ENCODE measurements at places on chromosomes 6 and 20. TPM values are rescaled to one million over a fixed set of nuclear protein-coding genes. Genes with fewer than 3 reads are reported as not detected.

GRCh38 chr6:51265426-51265825 lies 446.8 kb downstream of the TFAP2B start:
- no peak for DNase-seq

Gene JARID2
- polyA plus RNA-seq: 17.7 TPM

Gene FAM83C
- polyA plus RNA-seq: not detected

- DNase-seq: no peak
Measured at GRCh38 chr20:50788045-50788991, 6.5 kb upstream of the BCAS4 start.

DNA sequence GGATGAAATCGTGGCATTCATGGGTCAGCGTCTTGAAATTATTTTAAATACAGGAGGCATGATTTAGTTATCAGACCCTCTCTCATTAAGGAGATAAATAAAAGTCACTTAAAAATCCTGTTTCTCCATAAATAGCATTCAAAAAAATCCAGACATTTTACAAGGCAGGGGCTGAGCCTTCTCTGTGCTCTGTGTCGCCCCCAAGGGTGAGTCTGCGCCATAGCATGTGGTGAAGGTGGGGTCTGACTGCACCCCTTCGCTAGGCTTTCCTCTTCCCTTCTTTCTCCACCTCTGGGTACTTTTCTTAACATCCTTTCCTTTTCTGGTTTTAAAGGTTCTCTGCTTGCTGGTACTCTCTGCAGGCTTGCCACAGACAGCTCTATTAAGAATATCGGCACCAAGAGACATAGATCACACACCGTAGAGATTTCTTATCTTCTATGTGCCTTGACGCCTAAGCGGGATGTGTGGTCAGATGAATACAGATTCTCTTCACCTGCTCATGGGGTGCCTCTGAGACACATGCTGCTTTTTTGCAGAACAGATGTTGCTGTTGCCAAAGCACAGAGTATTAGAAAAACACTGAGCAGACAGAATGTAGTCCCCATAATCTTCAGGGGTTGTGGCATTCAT lies 20.1 kb upstream of the FAM209A start:
- no peak for DNase-seq

- DNase-seq: peak; percentile 12
Measured at GRCh38 chr20:6974838-6975237, 207.4 kb downstream of the BMP2 start.

Gene ACTL10
- 0.44 TPM for polyA plus RNA-seq

Gene FKBP1C
- 2.9 TPM for polyA plus RNA-seq

DNA sequence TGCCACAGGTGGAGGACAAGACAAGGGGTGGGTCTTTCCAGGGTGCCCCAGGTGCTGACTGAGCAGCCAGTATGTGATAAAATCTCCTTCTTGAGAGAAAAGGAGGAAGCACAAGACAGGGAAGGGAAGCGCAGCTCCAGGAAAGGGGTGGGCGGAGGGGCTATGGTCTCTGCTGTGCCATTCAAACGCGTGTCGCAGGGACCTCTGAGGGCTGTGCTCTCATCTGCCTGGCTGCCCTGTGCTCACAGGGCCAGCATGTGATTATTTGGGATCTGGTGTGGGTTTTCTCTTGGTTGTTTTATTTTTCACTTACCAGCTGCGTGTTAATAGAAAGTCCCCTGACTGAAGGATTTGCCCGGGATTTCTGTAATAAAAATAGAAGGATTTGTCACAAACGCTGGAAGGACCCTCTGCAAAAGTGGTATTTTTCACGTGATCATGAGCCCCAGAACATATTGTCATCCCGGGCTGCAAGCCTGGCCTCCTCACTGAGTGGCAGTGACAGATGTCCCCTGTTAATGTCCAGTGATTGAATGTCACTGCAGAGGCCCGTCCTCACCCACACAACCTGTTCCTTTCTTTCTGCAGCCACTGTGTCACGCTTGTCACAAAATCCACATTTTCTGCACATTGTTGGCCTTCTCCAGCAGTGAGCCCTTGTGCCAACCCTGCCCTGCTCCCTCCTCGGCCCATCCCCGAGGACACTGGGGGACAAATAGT lies 35.0 kb upstream of the VSX1 start:
- DNase-seq: no peak

DNA sequence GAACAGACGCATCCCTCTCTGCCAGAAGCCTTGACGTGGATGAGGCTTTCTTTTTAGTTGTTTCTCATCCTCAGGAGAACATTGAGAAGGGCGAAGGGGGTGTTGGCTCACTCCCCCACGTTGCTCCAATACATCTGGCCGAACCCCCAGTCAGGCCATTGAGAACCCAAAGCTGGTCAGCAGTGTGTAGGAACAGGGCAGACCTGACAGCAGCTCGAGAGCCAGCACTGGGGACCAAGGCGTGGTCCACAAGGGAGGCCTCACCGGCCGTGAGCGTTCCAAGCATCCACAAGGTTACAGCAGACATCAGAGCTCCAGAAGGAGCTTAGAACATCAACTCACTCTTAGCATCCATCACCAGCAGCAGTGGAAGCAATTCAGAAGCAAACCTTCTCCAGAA lies 387.9 kb upstream of the ARID1B start:
- DNase-seq: no peak

DNA sequence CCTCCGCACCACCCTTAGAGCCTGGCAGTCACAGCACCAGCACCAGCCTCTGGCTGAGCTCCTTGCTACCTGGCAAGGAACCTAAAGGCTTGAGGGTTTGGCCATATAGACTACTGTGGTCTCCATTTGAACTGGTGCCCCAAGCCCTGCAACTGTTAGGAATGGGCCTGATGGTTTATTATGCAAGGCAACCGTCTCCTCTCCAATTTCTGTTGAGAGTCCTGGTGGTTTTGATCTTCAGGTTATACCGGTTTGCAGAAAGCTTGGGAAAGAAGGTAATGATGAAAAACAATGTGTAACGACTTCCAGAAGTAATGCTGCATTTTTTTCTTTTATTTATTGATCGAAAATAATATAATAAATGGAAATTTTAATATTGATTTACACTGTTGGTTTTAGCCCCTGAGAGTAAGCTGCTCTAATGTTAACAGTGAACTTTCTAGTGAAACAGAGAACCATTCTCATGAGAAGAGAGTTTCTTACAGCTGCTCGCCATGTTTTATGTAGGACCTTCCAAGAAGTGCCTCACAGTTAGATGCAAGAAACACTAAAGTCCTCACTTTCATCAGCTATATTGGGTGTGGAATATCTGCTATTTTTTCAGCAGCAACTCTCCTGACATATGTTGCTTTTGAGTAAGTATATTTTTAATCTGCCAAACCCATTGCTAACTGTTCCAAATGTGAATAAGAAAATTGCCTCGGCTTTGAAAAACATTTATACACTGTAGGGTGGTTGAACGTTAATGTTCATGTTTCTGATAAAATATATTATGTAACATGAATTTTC lies 112.8 kb downstream of the ADGRG6 start:
- no peak for DNase-seq
